Stimulated activated CD4-positive, alpha-beta T cell treated with anti-CD3 and anti-CD28 coated beads, Interleukin-15, amount 100 ng/mL, for 48 hours (primary cell): ENCODE measurements at places on chromosomes 1 and 21.

GRCh38 chr1:95004013-95004412 is 68.7 kb downstream of the ALG14 start:
- no peak for DNase-seq

DNA sequence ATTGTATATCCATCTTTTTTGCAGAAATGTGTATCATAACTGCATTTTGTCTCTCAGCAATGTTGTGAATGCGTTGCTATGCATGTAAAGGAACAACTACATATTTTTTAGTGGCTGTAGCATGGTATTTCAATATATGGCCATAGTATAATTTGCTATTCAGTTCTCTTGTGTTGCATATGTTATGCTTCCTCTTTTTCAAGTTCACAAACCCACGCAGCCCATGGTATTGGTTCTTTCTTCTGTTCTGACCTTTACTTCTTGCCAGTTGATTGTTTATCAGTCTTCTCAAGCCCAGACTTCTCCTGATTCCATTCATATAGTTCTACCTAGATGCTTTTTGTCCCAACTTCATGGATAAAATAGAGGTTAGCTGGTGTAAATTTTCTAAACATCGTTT is 6.1 kb downstream of the SLC22A15 start:
- DNase-seq, result no peak

DNA sequence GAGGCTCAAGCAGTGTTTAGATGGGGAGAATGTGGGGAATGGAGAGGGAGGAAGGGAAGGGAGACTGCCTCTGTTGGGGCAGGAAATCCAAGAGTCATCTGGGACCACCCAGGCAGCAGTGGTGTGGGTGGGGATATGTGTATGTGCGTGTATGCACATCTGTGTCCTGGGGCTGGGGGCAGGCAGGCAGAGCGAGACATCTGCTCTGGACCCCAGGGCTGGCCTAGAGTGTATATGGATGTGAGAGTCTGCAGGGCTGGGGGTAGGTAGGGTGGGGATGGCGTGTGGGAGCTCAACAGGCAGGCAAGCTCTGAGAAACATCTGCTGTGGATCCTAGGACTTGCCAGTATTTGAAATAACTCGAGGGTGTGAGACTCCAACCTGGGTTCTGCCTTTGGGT is 3.5 kb downstream of the PTCH2 start:
- no peak for DNase-seq

GRCh38 chr1:3180915-3181314 is 111.9 kb downstream of the PRDM16 start:
- DNase-seq, result no peak

GRCh38 chr21:45264912-45265515 is 22.7 kb downstream of the POFUT2 start:
- DNase-seq, result no peak

- DNase-seq, result no peak
Measured at GRCh38 chr1:171772312-171772711, 9.1 kb upstream of the METTL13 start.

DNA sequence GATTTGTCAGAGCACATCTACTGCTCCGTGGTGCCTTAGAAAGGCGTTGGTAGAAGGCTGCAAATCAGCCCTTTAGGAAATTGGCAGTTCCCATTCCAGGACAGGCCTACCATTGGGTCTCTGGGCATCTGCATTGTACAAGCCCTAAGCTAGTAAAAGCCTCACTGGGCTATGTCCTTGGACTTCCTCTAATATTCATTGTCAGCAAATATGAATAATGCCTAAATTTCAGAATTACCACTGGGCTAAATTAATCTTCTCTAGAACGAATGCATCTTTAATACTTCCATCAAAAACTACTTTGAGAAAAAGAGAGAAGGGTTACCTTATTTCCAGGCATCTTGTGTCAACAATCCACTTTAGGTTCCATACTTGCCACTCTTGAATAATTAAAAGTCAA is 41.5 kb upstream of the ATP1A1 start:
- DNase-seq, result no peak

DNA sequence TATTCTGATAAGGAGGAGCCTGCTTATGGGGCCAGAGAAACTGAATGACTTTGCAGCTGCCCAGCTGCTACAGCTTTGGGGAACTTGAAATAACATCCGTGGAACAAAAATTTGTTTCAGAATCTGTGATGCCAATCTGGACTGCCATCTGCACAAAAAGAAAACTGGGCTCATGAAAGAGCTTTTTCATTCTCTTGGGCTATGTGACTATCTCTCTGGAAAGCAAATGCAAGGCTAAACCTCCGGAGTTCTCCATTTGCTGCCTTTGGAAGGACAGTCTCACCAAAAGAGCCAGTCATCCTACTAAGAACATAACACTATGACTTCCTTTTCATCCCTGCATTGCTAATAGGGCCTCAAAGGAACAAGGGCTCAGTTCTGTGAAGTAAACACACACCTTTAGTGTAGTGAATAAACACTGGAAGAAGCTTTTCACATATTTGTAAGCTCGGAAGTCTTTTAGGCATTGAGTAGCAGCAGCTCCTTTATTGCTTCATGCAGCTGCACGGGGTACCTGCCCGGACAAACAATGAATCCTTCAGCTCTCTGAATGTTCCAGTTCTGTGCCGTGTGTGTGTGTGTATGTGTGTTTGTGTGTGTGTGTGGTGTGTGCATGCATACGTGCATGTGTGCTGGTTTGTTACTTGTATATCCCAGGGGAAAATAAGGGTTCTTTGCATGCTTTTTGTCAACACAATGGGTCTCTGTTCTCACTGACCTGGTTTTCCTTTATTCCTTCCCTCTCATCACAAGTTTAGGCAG is 255.5 kb upstream of the SGIP1 start:
- no peak for DNase-seq

GRCh38 chr1:17919525-17920439 is 164.6 kb downstream of the ACTL8 start:
- DNase-seq, result no peak

DNA sequence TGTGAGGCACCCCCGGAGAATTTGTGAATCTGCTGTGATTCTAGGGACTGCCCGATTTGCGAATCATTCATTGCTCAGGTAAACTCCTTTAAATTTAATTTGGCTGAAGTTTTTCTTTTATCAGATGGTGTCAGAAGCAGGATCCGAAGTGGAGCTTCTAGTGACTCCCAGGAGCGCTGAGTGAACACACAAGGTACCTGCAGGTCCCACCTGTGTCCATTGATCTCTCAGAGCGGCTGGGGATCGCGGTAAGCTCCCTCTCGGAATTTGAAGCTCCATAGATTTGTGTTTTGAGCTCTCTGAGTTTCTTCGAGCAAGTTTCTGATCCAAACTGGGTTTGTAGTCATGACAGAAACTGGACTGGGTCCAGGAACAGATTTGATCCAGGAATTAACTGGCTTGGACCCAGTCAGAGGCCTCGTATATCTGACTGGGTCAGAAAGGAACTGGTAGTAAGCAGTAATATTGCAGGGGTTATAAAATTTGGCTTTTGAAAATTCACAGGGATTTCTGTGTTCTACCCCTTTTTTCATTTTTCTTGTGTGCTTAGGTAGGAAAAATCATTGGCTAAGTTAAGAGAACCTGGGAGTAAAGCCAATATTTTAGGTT is 56.2 kb upstream of the EDEM3 start:
- DNase-seq, result no peak

DNA sequence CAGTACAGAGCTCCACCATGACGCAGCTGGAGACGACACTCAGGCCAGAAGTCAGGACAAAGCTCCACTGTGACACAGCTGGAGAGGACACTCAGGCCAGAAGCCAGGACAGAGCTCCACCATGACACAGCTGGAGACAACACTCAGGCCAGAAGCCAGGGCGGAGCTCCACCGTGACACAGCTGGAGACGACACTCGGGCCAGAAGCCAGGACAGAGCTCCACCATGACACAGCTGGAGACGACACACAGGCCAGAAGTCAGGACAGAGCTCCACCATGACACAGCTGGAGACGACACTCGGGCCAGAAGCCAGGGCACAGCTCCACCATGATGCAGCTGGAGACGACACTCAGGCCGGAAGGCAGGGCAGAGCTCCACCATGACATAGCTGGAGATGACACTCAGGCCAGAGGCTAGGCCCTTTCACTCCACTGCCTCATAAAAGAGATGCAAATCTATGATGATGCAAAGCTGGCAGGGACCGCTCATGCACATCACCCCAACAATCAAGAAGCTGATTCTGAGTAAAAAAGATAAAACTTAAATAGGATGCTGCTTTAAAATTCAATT is 13.6 kb upstream of the OR2B11 start:
- no peak for DNase-seq

GRCh38 chr21:33550772-33551660 is 8.2 kb downstream of the SON start:
- no peak for DNase-seq

DNA sequence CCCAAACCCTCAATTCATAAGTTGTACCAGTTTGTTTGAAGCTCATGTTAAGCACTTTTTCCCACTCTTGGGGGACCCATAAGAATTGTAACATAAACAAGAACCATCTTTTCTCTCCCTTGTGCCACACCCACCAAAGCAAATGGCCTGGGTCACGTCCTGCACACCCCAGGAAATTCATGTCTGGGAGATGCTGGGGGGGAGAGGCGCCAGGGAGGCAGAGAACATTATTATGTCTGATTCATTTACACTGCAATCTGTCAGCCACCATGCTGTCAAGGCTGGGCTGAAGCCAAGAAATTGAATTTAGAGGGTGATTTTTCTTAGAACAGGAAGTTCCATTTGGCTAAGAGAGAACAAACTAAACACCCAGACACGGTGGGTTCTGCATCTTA is 37.2 kb upstream of the IPO9 start:
- no peak for DNase-seq

- no peak for DNase-seq
Measured at GRCh38 chr1:163813251-163813650, 491.5 kb downstream of the NUF2 start.

- DNase-seq, result peak; percentile 48
Measured at GRCh38 chr1:111471012-111471411, 2.8 kb upstream of the C1orf162 start.

DNA sequence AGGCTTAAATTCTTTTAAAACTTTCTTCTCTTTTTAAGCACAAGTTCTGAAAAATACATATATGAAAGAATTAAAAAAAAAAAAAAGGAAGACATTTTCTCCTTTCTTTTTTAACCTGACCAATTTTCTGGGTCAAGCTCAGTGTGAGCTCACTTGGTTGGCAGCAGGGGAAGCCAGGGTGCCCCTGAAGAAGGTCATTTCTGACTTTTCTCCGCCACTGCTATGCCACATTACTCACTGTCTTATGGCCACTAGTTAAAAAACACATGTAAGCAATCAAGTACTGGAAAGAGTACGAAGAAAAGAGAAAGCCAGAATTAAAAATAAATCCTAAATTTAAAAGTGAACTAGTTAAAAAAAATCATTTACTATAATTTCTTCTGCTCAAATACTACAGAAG is 275.0 kb downstream of the NEGR1 start:
- DNase-seq, result no peak

DNA sequence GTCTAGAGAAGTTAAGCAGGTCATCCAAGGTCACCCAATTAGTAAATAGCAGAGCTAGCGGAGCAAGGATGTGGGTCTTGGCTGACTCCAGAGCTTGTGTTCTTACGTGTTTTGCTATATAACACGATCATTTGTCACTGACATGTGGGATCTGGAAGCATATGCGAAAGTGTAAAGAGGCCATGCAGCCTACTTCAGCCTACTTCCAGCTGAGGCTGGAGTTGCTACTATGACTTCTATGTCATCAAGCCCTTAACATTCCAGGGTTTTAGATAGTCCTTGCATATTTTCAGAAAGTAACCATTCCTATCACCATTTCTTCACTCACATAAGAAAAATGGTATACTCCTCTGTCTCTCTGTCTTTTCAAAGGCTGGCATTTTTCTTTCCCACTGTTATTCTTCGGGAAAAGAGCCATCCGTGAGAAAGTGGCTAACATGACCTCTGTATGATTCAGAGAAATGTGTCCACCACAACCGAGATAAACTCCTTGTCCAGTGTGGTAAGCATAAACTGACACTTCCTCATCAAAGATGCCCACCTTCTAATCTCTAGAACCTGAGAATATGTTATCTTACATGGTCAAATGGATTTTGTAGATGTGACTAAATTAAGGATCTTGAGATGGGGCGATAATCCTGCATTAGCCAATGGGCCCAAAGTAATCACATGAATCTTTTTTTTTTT is 24.0 kb upstream of the ABL2 start:
- no peak for DNase-seq

DNA sequence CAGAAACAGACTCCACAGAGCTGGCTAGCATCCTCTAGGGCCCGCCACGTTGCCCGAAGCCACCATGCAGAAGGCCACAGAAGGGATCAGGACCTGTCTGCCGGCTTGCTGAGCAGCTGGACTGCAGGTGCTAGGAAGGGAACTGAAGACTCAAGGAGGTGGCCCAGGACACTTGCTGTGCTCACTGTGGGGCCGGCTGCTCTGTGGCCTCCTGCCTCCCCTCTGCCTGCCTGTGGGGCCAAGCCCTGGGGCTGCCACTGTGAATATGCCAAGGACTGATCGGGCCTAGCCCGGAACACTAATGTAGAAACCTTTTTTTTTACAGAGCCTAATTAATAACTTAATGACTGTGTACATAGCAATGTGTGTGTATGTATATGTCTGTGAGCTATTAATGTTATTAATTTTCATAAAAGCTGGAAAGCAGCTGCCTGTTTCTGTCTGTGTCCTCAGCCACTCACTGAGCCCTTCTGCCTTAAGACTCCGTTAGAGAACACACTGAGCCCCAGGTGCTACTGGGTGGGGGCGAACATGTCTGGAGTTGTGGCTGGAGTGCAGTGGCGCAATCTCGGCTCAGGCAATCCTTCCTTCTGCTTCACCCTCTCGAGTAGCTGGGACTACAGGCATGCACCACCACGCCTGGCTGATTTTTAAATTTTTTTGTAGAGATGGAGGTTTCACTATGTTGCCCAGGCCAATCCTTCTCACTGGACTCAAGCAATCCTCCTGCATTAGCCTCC is 14.8 kb downstream of the MFSD2A start:
- DNase-seq, result no peak

DNA sequence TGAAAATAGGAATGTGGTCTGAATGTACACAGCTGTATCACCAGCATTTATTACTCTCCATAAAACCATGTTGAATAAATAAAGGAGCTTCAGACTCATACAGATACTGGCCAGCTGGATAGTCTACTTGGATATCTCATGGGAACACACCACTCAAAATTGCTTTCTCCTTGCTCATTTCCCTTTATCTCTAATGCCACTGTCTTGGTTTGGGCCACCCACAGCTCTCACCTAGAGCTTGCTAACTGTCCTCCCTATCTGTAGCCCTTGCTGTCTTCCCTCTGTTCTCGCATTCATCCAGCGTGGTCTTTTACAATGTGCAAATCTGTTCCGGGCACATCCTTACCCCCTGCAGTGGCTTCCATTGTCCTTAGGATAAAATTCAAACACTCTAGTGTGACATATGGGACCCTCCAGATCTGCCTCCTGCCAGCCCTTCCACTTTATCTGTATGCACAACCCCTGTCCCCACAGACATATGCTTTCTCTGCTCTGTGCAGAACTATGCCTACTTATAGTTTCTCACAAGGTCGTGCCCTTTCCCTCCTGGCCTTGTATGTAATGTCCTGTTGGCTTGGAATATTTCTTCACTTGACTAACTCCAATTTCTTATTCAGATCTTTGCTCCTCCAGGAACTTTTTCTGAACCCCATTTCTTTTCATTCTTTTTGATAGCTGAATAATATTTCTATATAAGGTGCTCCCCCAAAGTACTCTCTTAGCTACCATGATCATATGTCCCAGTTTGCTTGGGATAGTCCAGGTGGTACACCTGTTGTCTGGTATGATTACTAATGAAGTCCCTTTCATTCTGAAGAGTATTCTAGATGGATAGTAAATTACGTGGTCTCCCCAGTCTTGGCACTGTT is 2.9 kb downstream of the FLVCR1 start:
- no peak for DNase-seq
